Stimulated activated CD8-positive, alpha-beta memory T cell treated with anti-CD3 and anti-CD28 coated beads, Interleukin-4, amount 100 ng/mL, for 24 hours (primary cell): ENCODE measurements at places on chromosomes 11 and 22.

DNA sequence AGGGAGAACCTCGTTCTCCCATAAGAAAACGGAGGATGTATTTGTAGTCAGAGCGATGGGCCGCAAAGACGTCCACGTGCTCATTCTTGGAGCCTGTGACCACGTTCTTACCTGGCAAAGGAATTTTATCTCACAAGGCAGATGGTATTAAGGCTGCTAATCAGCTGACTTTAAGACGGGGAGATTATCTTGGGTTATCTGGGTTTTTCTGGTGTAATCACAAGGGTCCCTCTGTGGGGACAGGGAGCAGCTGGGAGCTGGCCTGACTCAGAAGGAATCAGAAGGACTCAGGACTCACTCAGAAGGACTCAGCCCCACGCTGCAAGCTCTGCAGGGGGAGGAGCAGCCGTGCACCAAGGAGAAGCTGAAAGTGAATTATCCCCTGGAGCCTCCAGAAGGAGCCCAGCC lies 7.5 kb upstream of the SIGIRR start:
- no peak for DNase-seq

GRCh38 chr11:79078456-79078855 lies 362.4 kb downstream of the TENM4 start:
- no peak for DNase-seq

DNA sequence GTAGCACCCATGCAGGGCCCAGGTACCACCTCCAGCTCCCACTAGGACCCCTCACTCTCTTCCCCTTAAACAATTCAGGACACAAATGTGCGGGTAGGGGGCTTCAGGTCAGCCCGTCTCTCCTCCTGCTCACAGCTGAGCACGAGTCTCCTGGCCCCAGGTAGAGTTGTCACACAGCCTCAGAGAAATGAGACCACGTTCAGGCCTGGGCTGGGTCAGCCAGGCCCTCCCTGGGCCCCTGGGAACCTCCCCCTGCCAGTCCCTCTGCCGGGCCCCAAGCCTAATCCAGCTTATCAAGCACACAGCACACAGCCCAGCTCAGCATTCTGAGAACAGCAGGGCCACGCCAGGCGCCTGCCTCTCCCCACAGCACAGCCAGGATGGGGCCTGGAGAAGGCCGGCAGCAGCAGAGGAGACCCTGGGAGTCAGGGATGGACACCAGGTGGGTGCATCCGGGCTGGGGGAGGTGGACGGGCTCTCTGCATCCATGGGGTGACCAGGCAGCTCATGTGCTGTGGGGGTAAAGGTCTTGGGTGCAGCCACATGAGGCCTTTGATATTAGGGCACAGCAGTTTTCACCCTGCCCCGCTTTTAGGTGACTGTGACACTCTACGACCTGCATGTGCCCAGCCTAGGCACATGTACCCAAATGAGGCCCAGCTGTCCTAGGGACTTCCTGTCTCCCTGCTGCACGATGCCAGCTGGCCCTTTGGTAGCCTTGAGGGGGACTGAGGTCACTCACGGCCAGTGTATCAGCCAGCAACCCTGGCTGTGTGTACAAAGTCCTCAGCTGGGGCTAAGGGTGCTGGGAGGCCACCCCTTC lies 87.0 kb downstream of the MORC2 start:
- no peak for DNase-seq

DNA sequence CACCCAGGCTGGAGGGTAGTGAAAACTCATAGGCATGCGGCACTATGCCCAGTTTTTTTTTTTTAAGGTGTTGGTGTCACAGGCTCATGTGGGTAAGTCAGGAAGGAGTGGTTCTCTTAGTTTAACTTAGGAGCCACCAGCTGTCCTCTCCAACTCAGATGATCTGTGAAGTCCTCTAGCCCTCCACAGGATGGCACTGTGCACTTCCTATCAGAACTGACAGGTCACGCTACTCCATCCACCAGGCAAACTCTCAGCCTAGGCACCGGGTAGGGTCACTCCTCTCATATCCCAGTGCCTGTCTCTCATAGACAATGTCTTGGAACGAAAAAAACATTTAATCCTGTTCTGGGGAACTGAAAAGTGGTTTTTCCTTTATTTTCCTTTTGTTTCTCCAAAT lies 16.5 kb downstream of the NAP1L4 start:
- DNase-seq, result no peak

- no peak for DNase-seq
Measured at GRCh38 chr11:127061947-127062346, 61.4 kb upstream of the KIRREL3 start.

- no peak for DNase-seq
Measured at GRCh38 chr11:74896311-74896710, 52.6 kb downstream of the XRRA1 start.

DNA sequence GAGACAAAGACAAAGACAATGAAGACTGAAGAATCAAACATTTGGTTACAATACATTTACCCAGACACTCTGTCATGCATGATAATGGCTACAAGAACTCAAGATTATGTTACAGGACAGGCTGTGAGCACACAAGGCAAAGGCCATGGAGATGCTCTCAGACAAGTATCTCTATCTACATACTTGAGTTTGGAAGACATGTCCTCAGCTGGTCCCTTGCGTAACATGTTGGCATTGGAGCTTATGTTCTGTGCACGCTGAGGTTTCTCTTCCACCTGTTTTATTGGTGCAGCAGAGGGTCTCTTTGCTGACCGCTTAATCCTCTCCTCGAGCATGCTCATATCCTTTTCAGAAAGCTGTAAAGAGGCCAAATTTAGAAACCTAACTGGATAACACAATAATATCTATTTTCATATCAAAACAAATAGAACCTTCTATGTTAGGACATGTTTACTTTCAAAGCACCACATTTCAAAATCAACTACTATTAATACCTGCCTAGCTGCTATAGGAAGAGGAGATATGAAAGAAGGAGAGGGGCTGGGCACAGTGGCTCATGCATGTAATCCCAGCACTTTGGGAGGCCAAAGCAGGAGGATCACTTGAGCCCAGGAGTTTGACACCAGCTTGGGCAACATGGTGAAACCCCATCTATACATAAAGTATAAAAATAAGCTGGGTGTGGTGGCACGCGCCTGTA lies 41.6 kb downstream of the F2 start:
- DNase-seq, result no peak

GRCh38 chr11:36253238-36253637 lies 36.0 kb downstream of the COMMD9 start:
- DNase-seq, result no peak

DNA sequence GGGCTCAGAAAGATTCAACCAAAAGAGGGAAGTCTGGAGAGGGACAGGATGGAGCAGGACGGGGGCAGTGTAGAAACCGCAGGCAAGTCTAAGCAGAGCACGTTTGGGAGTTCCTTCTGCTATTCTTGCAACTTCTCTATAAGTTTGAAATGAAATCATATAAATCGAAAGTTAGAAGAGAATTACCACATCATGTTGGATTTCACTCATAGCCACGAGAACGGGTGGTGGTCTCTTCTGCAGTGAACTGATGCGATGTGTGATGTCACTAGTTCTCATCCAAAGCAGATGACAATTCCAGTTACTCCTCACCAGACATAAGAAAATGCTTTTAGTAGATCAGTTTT lies 36.0 kb downstream of the KCNQ1 start:
- DNase-seq, result no peak

DNA sequence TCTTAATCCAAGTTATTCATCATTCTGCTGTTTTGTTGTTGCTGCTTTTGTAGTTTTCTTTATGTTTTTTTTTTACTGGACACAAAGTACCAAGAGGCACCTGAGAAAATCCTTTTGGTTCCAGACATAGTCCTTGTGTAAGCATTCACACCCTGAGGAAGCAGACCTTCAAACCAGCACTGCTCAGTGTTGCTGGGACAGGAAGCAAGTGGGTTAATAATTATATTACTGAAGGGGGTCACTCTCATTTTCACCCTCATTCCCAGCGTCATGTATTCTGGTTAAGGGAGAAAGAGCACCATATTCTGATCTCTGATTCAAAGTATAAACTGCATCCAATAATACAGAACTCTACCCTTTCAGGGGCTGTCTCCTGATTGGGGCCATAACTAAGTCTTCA lies 5.9 kb upstream of the ALKBH3 start:
- no peak for DNase-seq

DNA sequence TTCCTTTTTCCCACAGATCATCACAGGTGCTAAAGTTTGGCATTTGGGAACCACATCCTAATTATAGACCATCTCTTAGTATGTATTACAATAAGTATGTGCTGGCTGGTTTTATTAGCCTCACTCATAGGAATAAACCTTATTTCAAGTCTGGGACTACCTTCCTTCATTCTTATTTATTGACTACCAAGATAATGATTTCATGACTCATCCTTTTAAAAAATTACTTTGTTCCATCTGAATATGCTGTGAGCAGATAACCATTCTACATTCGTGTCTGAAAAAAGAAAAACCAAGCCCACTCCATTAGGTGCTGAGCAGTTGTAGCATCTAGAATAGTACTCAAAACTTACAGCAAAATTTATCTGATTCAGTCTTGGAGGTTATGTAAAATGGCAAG lies 12.3 kb downstream of the TNRC6B start:
- no peak for DNase-seq

DNA sequence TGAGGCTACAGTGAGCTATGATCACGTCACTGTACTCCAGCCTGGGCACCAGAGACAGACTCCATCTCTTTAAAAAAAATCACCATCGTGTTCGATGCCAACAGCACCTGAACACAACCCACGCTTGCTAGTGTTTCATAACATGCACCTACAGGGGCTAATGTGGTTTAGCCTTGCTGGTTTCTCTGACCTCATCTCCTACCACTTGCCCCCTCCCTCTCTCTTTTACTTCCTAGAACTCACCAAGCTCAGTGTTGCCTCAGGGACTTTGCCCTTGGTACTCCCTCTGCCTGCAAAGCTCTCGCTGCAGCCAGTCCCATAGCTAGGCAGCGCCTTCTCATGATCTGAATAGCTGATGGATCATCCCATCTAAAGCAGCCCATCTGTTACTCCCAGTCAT lies 99.8 kb downstream of the FBXO7 start:
- DNase-seq, result no peak

DNA sequence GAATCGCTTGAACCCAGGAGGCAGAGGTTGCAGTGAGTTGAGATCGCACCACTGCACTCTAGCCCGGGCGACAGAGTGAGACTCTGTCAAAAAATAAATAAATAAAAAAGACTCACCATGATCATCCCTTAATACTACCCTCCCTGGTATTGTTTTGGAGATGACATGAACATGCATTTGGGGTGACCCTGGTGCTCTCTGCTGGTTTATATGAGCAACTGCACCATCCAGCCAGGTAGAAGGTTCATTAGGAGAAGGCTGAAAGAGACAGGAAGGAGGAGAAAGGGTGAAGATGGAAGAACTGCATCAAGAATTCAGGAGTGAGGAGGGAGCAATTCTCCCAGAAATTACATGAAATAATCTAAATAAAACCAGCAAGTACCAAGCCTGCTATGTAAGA lies 37.8 kb downstream of the SLC5A1 start:
- no peak for DNase-seq

GRCh38 chr22:44424867-44425693 lies 73.0 kb downstream of the RTL6 start:
- DNase-seq, result no peak

- DNase-seq, result no peak
Measured at GRCh38 chr22:45571089-45571488, 68.4 kb downstream of the FBLN1 start.

- DNase-seq, result no peak
Measured at GRCh38 chr11:60206616-60207015, 23.7 kb upstream of the MS4A6A start.

GRCh38 chr11:100980156-100980555 lies 149.5 kb downstream of the PGR start:
- no peak for DNase-seq
